ENCODE measurements at places on chromosomes 5 and 9.

DNA sequence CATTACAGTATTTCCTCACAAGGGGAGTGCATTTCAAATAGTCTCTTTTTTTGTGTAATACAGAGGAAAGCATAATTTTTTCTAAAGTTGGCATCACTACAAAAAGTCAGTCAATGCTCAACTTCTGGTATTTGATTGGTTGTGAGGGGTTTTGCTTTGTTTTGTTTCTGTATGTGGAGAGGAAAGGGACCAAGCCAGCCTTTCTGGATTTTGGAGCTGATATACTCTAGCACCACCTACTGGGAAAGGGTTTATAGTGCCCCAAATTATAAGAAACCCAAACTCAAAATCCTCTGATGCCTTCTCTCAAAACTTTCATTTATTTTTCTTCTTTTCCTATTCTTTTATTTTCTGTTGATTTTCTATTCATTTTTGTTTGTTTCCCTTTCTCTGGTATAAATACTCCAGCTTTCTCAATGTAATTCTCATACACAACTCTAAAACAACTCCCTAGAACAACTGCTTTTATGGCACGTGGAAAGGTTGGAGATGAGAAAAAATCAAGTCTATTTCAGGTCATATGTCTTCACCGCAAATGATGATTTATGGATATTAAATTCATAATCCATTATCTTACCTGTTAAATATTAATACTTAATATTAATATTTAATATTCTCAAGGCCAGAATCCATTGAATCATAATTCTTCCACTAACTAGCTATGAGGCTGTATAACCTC, 69.5 kb upstream of the ANXA1 start:
- no peak for DNase-seq

GRCh38 chr5:74938250-74938933, 72.2 kb upstream of the FAM169A start:
- no peak for DNase-seq

- DNase-seq, result no peak
Observed at GRCh38 chr9:33946779-33947535, 101.7 kb downstream of the UBAP2 start.

DNA sequence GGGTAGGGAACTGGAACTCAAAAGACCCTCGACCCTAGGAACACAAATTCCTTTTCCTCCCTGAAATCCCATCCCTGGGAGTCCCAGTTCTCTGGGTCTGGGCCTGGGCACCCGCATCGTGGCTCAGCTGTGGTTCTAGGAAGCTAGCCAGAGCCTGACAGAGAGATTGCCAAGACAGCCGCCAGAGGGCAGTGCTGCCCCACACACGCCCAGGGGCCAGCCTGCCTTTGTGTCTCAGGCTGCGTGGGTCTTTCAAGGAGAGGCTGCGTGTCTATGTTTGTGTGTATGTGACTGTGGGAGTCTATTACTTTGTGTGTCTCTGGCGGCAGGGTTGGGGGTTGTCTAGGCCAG, 32.0 kb upstream of the TTLL11 start:
- DNase-seq, result peak; percentile 59

GRCh38 chr5:42760426-42760825, 3.8 kb downstream of the CCDC152 start:
- no peak for DNase-seq

DNA sequence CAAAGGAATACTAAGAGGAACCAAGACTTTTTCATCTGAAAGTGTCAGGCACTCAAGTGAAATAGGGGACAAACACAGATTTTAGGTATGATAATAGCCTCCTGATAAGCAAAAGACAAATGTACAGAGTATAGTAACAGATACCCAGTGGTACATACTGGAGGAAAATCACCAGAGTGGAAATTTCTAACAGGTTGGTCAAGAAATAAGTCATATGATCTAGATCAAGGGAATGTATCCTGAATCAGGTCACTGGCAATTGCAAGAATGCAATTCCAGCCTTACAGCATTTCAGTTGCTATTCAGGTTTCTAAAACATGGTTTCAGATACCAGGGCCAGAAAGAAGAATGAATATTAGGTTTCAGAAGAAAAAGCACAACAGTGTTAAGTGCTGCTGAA, 82.2 kb upstream of the SLCO6A1 start:
- DNase-seq, result no peak

- no peak for DNase-seq
Observed at GRCh38 chr5:138981131-138981530, 106.0 kb upstream of the LRRTM2 start.

- DNase-seq, result no peak
Observed at GRCh38 chr9:83920469-83920926, 734 bp downstream of the KIF27 start.

GRCh38 chr5:160233215-160233614, 3.9 kb downstream of the FABP6 start:
- no peak for DNase-seq

GRCh38 chr9:114029311-114030170, 48.6 kb downstream of the AMBP start:
- DNase-seq, result no peak

- DNase-seq, result no peak
Observed at GRCh38 chr5:92104126-92104525, 721.0 kb upstream of the ARRDC3 start.

DNA sequence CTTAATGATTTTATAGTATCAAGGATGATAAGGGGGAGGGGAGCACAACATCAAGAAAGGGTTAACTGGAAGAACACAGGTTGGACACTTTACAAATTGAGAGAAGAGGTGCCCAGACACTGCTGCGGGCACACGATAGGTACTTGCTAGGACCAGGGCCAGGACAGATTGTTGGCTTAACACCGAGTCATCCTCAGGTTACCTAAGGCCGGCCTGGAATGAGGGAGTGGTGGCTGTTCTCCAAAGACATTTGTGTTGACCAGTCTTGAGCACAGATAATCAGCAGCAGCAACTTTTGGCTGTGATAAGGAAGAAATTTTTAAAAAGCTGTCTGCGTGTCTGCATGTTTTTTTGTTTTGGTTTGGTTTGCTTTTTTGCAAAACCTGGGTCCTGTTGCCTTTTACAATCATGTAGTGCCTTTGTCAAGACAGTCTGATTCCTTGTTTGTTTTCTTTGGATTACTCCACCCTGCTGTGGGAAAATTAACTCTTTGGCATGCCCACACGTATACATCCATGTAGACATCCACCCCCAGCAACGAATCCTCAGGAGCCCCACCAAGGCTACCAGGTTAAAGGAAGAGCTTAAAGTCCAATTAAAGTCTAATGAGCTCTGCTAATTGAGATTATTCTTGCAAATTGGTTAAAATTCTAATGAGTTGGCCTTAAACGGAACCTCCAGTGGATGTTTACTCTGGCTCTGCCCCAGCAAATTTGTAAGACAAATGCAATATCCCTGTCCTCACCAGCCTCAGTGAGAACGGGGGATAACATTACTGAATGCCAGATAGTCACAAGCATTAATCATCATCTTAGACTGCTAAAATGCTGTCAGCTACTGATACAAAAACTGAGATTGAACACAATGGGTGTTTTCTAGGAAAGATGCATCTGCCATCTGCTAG, 382.3 kb downstream of the ACTL7B start:
- DNase-seq, result no peak

Data from stimulated activated CD8-positive, alpha-beta memory T cell treated with anti-CD3 and anti-CD28 coated beads, Interleukin-2, amount 100 ng/mL, for 1 hour (primary cell).